Placental pericyte (primary cell): ENCODE measurements at places on chromosomes 11 and 22. TPM values are rescaled to one million over a fixed set of nuclear protein-coding genes. Genes with fewer than 3 reads are reported as not detected.

Gene PKNOX2
- 2.8 and 7.7 TPM in 2 replicates for total RNA-seq

Gene FOLR1
- total RNA-seq, result not detected in 2 replicates

Gene POU2AF2
- total RNA-seq, result not detected in 2 replicates

Gene MIOX
- total RNA-seq, result 0.14 TPM in 1 of 2 replicates, not detected in the other

Gene KDM4D
- 0.44 and 1.9 TPM in 2 replicates for total RNA-seq

Gene SMC1B
- not detected in 2 replicates for total RNA-seq
